ENCODE measurements at places on chromosomes 1 and 21. TPM values are rescaled to one million over a fixed set of nuclear protein-coding genes. Genes with fewer than 3 reads are reported as not detected.

DNA sequence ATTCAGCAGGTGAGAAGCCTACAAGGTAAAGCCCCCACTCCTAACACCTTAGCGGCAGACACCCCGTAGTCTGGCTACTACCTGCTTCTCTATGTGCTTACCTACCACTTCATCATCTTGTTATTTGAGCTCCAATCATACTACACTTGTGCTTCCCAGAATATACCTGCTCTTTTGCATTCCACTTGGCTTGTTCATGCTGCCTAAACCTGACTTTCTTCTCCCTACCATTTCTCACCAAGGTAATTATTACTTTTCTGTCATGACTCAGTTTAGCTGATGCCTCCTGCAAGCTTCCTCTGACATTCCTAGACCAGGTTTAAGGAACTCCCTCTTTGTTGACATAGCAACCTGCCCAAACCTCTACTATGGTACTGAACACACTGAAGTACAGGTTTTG is 495.6 kb upstream of the C1orf87 start:
- no peak overlapping the region for H3K27ac ChIP-seq
- no peaks in the 10 kb centered on the region for H3K27me3 ChIP-seq
- no peak for DNase-seq

DNA sequence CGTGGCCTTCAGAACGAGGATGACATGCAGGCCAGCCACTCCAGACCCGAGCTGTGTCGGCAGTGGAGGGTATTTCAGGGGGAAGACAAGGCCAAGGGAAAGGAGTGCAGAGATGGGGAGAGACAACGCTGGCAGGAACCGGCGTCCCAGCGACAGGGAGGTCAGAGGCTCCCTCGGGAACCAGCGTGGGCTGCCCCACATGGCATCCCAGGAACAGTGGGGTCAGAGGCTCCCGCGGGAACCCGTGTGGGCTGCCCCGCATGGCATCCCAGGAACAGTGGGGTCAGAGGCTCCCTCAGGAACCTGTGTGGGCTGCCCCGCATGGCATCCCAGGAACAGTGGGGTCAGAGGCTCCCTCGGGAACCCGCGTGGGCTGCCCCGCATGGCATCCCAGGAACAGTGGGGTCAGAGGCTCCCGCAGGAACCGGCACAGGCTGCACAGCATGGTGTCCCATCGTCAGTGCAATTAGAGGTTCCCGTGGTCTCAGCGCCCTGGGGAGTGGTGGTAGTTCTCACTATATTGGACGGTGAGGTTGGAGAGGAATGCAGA is 43.0 kb downstream of the SLC19A1 start:
- no peaks in the 10 kb centered on the region for H3K27me3 ChIP-seq
- no peak overlapping the region for H3K27ac ChIP-seq

DNA sequence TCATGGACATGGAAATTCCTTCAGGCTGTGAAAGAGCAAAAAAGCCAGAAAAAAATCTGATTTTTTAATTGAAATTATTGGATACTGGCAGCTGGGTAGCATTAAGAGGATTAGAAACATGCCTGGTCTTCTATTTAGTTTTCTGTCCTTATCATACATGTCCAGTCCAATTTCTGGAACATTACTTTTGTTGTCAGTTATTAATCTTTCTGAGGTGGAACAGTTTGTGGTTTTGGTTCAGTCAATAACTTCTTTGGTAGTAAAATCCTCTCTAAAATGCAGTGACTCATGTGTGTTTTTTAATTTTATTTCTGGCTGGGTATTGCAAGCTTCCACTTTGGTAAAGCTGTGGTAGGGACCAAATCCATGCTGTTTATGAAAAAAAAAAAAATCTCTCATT is 687.0 kb upstream of the ADGRL2 start:
- no peaks in the 10 kb centered on the region for H3K27me3 ChIP-seq
- no peak overlapping the region for H3K27ac ChIP-seq
- no peak for DNase-seq
- H3K4me1 ChIP-seq = no peaks in the 10 kb centered on the region

DNA sequence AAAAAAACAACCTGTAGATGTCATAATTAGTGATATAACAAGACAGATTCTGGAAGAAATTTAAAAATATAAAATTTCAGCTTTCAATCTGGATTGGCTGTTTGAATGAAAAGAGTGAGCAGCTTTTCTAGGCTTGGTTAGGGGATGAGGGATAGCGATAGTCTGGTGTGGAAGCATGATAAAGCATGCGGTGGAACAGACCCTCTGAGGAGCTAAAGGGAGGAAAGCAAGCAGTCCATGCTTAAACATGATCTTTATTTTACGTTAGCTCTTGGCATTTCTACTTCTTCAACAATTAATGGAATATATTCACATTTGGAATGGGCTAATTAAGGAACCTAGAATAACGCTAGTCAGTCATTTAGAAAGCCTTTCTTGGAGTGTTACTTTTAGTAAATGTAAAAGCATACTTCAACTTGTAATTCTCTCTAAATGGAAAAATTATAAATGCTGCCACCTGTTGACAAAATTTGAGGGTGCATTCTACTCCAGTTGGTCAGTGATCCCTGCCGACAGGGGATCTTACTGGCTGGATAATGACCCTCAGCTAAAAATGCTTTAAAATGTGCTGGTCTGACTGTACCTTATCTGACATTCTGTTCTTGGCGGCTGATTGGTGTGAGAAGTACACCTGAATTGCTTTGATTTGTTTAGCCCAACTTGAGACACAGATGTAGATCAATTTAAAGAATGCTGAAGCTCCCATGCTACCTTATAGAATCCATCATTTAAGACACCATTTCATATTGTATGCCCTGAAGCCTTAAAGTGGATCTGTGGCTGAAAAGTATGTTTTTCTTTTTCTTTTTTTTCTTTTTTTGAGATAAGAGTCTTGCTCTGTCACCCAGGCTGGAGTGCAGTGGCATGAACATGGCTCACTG is 61.2 kb downstream of the AK4 start:
- H3K36me3 ChIP-seq = no peaks in the 10 kb centered on the region
- H3K27me3 ChIP-seq = no peaks in the 10 kb centered on the region

The CD53 gene
- total RNA-seq = 36.1 TPM

DNA sequence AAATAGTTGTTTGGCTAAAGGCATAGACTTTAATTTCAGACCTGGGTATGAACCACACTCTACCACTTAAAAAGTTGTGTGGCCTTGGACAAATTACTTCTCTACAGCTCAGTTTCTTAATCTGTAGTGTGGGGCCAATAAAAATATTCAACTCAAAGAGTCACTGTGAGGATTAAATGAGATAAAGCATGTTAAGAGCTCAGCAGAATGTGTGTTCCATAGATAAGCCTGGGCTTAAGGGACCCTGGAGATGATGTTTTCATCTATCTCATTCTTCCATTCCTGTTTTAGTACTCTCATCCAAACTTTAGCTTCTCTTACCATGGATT is 17.7 kb downstream of the S100A10 start:
- H3K27ac ChIP-seq = no peak overlapping the region
- H3K4me3 ChIP-seq = no peak overlapping the region
- no peak for DNase-seq
- no peaks in the 10 kb centered on the region for H3K27me3 ChIP-seq
- no peaks in the 10 kb centered on the region for H3K4me1 ChIP-seq

DNA sequence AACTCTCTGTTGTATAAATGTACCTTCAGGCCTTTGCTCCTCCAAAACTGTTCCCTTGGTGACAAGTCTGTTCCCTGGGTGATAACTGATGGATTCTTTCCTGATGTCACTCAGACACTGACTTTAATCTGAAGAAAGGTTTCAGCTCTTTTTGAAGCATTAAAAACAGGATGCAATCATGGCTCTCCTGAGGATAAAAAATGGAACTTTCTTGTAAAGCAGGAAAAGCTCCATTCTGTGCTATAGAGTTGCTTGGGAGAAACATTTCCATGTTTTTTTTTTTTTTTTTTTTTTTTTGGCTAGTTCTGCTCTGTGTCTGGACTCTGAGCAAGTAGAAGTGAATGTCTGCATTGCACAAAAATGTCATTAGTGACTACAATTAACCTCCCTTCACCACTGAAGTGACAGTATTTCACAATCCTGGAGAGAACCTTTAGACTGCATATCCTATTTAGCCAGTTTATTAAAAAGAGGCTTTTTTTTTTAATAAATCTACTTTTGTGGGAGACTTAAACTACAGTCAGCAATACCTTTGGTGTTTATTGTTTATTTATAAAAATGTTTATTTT is 101.7 kb upstream of the PRMT6 start:
- no peaks in the 10 kb centered on the region for H3K27me3 ChIP-seq
- H3K4me3 ChIP-seq = no peak overlapping the region
- no peaks in the 10 kb centered on the region for H3K4me1 ChIP-seq
- H3K36me3 ChIP-seq = no peaks in the 10 kb centered on the region

All from breast epithelium (tissue), 4 donors.